ENCODE measurements at places on chromosomes 6 and 20. TPM values are rescaled to one million over a fixed set of nuclear protein-coding genes. Genes with fewer than 3 reads are reported as not detected.

- no peaks in the 10 kb centered on the region for H3K27me3 ChIP-seq
- H3K4me1 ChIP-seq = no peaks in the 10 kb centered on the region
- peak overlapping the region; percentile 52 for H3K27ac ChIP-seq
- H3K36me3 ChIP-seq = no peaks in the 10 kb centered on the region
- H3K4me3 ChIP-seq = no peak overlapping the region
- DNase-seq = no peak
Measured at GRCh38 chr20:60480950-60481742, 522.9 kb downstream of the CDH26 start.

- no peak for DNase-seq
- no peaks in the 10 kb centered on the region for H3K36me3 ChIP-seq
- no peak overlapping the region for H3K27ac ChIP-seq
- H3K27me3 ChIP-seq = no peaks in the 10 kb centered on the region
Measured at GRCh38 chr20:15848126-15848525, 725.1 kb downstream of the KIF16B start.

GRCh38 chr20:60966031-60966430, 286.0 kb upstream of the CDH4 start:
- H3K27me3 ChIP-seq = no peaks in the 10 kb centered on the region
- H3K4me1 ChIP-seq = no peaks in the 10 kb centered on the region
- H3K4me3 ChIP-seq = no peak overlapping the region
- H3K27ac ChIP-seq = no peak overlapping the region
- DNase-seq = no peak
- H3K36me3 ChIP-seq = no peaks in the 10 kb centered on the region

DNA sequence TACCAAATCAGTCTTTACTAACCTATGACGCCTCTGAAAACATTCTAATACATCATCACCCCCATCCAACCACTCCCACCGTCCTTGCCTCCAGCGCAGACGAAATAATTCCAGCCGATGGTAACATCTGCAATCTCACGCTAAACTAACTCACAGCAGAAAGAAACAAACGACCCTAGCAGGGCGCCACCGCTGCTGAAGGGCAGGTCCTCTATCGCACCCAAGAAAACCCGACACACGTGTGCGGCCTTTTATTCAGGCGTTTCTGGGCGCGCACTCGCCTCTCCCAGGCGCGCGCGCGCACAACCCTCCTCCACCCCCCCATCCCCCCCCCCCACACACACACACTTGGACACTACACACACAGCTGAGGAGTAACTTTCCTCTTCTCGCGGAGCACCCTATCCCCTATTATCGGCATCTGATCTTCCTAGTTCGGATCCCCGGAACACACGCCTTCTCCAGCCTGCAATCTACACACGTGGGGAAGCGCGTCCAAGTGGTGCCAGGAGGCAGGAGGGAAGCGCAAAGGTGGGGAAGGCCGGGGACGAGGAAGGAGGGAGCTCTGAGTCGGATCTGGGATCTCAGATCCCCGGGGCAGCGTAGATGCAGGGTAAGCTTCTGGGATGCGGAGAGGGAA, 1.4 kb downstream of the GFOD1 start:
- H3K27ac ChIP-seq = peak overlapping the region; percentile 91
- no peaks in the 10 kb centered on the region for H3K36me3 ChIP-seq
- no peak for DNase-seq
- H3K4me3 ChIP-seq = peak overlapping the region; percentile 75
- no peaks in the 10 kb centered on the region for H3K27me3 ChIP-seq

- no peak overlapping the region for H3K4me3 ChIP-seq
- no peak overlapping the region for H3K27ac ChIP-seq
- H3K4me1 ChIP-seq = no peaks in the 10 kb centered on the region
- H3K36me3 ChIP-seq = no peaks in the 10 kb centered on the region
- H3K27me3 ChIP-seq = no peaks in the 10 kb centered on the region
- DNase-seq = no peak
Measured at GRCh38 chr20:20856306-20856705, 143.9 kb upstream of the RALGAPA2 start.

- no peak overlapping the region for H3K27ac ChIP-seq
- DNase-seq = no peak
- H3K4me1 ChIP-seq = no peaks in the 10 kb centered on the region
- no peaks in the 10 kb centered on the region for H3K27me3 ChIP-seq
Measured at GRCh38 chr6:90068264-90068663, 174.0 kb downstream of the GJA10 start.

GRCh38 chr6:15462717-15463525, 199.9 kb downstream of the DTNBP1 start:
- no peak overlapping the region for H3K27ac ChIP-seq
- no peak for DNase-seq
- H3K36me3 ChIP-seq = no peaks in the 10 kb centered on the region
- H3K27me3 ChIP-seq = no peaks in the 10 kb centered on the region
- no peak overlapping the region for H3K4me3 ChIP-seq

DNA sequence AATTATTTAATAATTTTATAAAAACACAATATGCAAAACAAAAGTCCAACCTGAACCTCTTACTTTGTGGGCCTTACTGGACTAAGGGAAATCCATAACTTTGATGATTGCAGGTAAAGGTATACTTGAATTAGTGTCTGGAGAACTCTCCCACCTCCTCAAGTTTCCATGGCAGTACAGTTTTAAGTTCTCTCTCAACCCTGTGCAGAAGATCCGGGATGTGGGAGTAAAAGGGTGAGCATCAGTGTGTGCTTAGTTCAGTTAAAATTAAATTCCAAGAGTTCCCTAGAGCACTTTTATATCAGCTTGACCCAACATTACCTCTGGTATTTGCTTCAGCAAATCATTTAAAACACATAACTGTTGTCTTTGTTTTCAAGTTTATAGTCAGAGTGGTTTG, 47.5 kb downstream of the RIMS1 start:
- no peaks in the 10 kb centered on the region for H3K4me1 ChIP-seq
- no peak overlapping the region for H3K27ac ChIP-seq
- no peak overlapping the region for H3K4me3 ChIP-seq
- no peaks in the 10 kb centered on the region for H3K27me3 ChIP-seq

GRCh38 chr6:152310371-152310954, 326.7 kb downstream of the SYNE1 start:
- no peaks in the 10 kb centered on the region for H3K4me1 ChIP-seq
- H3K27ac ChIP-seq = no peak overlapping the region
- H3K4me3 ChIP-seq = no peak overlapping the region
- DNase-seq = no peak

DNA sequence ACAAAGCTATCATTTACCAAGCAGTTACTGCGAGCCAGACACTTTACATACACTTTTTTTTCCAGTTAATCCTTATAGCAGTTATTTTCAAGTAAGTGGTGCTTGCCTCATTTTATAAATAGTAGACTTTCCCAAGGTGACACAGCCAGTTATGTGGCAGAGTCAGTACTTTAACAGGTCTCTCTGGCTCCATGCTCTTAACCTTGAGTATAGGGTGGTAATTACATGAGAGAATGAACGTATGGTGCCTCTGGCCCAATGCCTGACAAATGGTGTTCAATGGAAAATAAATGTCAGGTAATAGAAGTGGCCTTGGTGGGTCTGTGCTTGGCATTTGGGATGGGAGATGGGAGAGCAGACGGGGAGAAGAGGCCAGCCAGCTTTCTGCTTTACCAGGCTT, 316.3 kb downstream of the SLC35F1 start:
- H3K36me3 ChIP-seq = no peaks in the 10 kb centered on the region
- H3K4me3 ChIP-seq = no peak overlapping the region
- no peak overlapping the region for H3K27ac ChIP-seq
- H3K4me1 ChIP-seq = no peaks in the 10 kb centered on the region
- H3K27me3 ChIP-seq = no peaks in the 10 kb centered on the region

GRCh38 chr6:11272491-11273192, 40.2 kb upstream of the NEDD9 start:
- H3K4me1 ChIP-seq = no peaks in the 10 kb centered on the region
- DNase-seq = no peak
- no peak overlapping the region for H3K4me3 ChIP-seq
- H3K27ac ChIP-seq = no peak overlapping the region
- no peaks in the 10 kb centered on the region for H3K36me3 ChIP-seq
- H3K27me3 ChIP-seq = no peaks in the 10 kb centered on the region

DNA sequence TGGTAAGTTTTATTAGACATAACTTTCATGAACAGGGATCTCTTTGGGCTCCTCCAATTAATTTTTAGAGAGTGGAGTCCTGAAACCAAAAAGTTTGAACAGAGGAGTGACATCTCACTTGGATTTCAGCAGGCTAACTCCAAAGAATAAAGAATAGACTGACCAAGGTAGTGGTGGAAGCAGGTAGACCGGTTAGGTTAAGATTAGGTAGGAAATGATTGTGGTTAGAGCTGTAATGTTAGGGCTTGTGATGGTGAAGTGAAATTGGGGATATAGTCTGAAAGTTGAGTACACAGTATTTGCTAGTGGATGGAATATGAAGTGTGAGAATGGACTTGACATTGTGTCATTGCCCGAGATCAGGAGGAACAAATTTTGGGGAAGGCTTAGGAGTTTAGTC, 27.8 kb downstream of the QKI start:
- H3K4me1 ChIP-seq = no peaks in the 10 kb centered on the region
- H3K27me3 ChIP-seq = no peaks in the 10 kb centered on the region
- H3K27ac ChIP-seq = no peak overlapping the region
- DNase-seq = no peak
- no peaks in the 10 kb centered on the region for H3K36me3 ChIP-seq
- H3K4me3 ChIP-seq = no peak overlapping the region

DNA sequence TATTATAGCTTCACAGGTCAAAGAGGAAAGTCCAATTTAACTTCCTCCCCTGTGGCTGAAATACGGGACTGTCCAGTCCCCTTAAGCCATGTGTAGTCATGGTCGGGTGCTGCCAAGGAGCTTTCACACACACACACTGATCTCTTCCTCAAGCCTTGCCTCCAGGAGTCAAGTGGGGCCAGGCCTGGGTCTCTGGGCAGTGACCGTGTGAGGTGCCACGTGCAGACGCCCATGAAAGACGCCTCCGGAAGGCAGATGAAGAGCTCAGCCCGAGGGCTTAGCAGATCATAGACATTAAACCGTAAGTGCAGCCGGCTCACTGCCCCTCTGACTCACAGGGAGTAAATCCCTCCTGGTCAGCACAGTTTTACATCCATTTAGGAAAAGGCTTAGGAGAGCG, 4.2 kb downstream of the GABRR2 start:
- peak overlapping the region; percentile 74 for H3K27ac ChIP-seq
- no peaks in the 10 kb centered on the region for H3K36me3 ChIP-seq
- no peak overlapping the region for H3K4me3 ChIP-seq
- no peaks in the 10 kb centered on the region for H3K4me1 ChIP-seq
- DNase-seq = no peak

GRCh38 chr20:40232756-40233155, 456.3 kb downstream of the MAFB start:
- H3K27ac ChIP-seq = peak overlapping the region; percentile 25
- H3K27me3 ChIP-seq = no peaks in the 10 kb centered on the region
- no peaks in the 10 kb centered on the region for H3K36me3 ChIP-seq
- DNase-seq = no peak

DNA sequence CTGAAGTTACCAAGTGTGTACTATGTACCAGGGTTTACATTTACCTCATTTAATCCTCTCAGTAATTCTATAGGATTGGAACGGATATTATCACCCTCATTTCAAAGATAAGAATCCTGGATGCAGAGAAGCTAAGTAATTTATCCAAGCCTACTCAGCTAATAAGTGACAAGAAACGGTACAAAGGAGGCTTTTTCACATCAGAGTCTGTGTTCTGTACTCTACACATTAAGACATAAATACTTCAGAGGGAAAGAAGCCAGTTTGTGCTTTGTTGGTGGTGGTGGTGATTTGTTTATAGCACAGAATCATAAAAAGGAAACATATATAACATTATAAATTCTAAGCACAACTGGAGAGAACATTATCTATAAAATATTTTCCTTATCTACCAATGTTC, 88.3 kb upstream of the HMGCLL1 start:
- no peaks in the 10 kb centered on the region for H3K36me3 ChIP-seq
- H3K4me1 ChIP-seq = no peaks in the 10 kb centered on the region
- H3K4me3 ChIP-seq = no peak overlapping the region
- no peak overlapping the region for H3K27ac ChIP-seq
- no peak for DNase-seq

- no peak overlapping the region for H3K27ac ChIP-seq
- no peaks in the 10 kb centered on the region for H3K27me3 ChIP-seq
- DNase-seq = no peak
- H3K36me3 ChIP-seq = no peaks in the 10 kb centered on the region
- no peaks in the 10 kb centered on the region for H3K4me1 ChIP-seq
- no peak overlapping the region for H3K4me3 ChIP-seq
Measured at GRCh38 chr6:118220429-118221128, 313.5 kb downstream of the SLC35F1 start.

DNA sequence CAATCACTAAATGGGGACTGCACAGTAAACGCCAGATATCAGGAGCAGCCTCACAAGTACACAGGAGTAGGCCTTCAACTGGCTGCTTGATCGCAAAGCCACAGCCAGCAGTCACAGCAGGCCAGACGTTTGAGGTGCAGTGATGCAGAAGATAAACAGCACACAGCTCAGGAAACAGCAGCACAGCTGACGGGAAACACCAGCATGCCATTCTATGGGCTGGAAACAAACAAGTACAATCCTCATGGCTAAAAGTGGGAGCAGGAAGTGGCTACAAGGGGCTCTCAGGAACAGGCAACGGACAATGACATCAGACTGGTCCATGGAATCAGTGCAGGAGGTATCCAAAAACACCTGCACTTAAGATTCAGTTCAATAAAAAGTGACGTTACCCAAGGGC, 111.0 kb downstream of the DTNBP1 start:
- no peaks in the 10 kb centered on the region for H3K4me1 ChIP-seq
- H3K27ac ChIP-seq = no peak overlapping the region
- H3K27me3 ChIP-seq = no peaks in the 10 kb centered on the region
- H3K4me3 ChIP-seq = no peak overlapping the region
- no peaks in the 10 kb centered on the region for H3K36me3 ChIP-seq

The DEFB132 gene
- total RNA-seq = 0.33 TPM

The FAM229B gene
- 10.9 TPM for total RNA-seq

The SYNDIG1 gene
- total RNA-seq = under 0.01 TPM

The OVOL2 gene
- total RNA-seq = 34.1 TPM

The LPA gene
- not detected for total RNA-seq

The GPR6 gene
- total RNA-seq = not detected

The FUT9 gene
- total RNA-seq = not detected

Data from breast epithelium (tissue), 4 donors.